Stimulated activated CD8-positive, alpha-beta memory T cell treated with anti-CD3 and anti-CD28 coated beads, Interleukin-2, amount 100 ng/mL, for 1 hour (primary cell): ENCODE measurements at places on chromosomes 16 and 17.

DNA sequence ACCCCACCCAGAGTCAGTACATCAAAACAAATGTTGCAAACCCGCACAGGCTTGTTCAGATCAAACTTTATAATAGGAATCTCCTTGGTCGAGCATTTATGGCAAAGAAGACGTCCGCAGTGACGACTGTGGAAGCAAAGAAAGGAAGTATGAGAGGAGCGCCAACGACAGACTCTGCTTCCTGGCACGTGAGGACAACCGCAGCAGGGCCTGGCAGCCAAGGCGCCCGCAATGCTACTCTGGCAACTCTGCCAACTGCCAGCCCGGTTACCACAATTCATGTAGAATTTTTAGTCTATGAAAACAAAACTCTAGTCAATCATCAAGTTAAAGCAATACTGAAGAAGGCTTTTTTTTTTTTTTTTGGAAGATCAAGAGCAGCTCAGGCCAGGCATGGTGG lies 24.8 kb downstream of the CYB5D2 start:
- no peak for DNase-seq

GRCh38 chr17:18370761-18371160 lies 6.8 kb upstream of the EVPLL start:
- no peak for DNase-seq

DNA sequence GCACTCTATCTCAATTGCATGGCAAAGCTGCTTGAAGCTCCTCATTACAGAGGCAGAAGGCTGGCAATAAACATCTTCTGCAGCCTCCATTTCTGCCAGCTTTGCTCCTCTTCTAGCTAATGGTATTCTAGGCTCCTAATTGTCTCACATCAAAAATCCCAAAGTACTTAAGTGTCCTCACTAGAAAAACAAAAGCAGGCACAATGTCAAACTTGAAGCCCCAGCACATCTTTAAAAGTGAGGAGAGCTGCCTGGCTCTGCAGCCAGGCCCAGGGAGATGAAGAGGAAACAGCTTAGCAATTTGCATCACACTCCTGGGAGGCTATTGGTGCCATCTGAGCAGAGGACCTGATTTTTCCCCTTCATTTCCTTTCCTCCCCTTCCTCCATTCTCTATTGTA lies 197.1 kb downstream of the KCNJ2 start:
- no peak for DNase-seq

- no peak for DNase-seq
Observed at GRCh38 chr16:23902748-23903414, 67.1 kb downstream of the PRKCB start.

GRCh38 chr16:70399381-70399780 lies 39.5 kb downstream of the ST3GAL2 start:
- DNase-seq = no peak
